ENCODE measurements at places on chromosomes 11 and 22. TPM values are rescaled to one million over a fixed set of nuclear protein-coding genes. Genes with fewer than 3 reads are reported as not detected.

The APOL5 gene
- total RNA-seq, result not detected

The OAF gene
- total RNA-seq, result 23.6 TPM

The C11orf42 gene
- not detected for total RNA-seq

GRCh38 chr11:82874646-82875523 is 25.3 kb downstream of the PRCP start:
- H3K4me3 ChIP-seq, result no peak overlapping the region
- no peaks in the 10 kb centered on the region for H3K4me1 ChIP-seq
- no peak overlapping the region for H3K27ac ChIP-seq
- no peaks in the 10 kb centered on the region for H3K36me3 ChIP-seq

The SLC5A12 gene
- total RNA-seq, result not detected

- no peaks in the 10 kb centered on the region for H3K36me3 ChIP-seq
- H3K4me3 ChIP-seq, result no peak overlapping the region
- H3K27ac ChIP-seq, result peak overlapping the region; percentile 12
- no peak for DNase-seq
Observed at GRCh38 chr11:35160902-35161597, 22.1 kb downstream of the CD44 start.

DNA sequence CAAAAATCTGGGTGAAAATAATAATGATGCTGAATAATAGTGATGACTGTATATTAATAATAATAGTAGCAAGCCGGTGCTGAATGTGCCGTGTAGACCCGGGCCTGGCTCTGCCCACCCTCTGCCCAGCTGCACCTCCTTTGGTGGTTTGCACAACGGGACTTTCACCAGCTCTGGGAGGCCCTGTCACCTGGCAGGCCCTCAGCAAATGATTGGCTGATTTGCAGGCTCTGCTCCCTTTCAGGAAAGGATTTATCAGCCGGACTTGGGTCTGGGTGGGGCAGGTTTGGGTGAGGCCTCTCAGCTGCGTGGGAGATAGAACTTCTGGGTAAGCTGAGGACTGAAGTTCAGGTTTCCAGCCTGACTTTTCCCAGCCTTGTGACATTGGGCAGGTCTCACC is 21.4 kb downstream of the KIAA1671 start:
- no peak overlapping the region for H3K4me3 ChIP-seq
- no peaks in the 10 kb centered on the region for H3K4me1 ChIP-seq
- DNase-seq, result no peak
- H3K27ac ChIP-seq, result no peak overlapping the region
- H3K27me3 ChIP-seq, result no peaks in the 10 kb centered on the region

Data from aorta (tissue), 5 donors.